ENCODE measurements at places on chromosomes 5 and 9. TPM values are rescaled to one million over a fixed set of nuclear protein-coding genes. Genes with fewer than 3 reads are reported as not detected.

- DNase-seq, result no peak
- peaks cover 6% of the 10 kb centered on the region for H3K27me3 ChIP-seq
- no peak overlapping the region for H3K27ac ChIP-seq
Observed at GRCh38 chr9:36158917-36159316, 10.3 kb upstream of the CCIN start.

DNA sequence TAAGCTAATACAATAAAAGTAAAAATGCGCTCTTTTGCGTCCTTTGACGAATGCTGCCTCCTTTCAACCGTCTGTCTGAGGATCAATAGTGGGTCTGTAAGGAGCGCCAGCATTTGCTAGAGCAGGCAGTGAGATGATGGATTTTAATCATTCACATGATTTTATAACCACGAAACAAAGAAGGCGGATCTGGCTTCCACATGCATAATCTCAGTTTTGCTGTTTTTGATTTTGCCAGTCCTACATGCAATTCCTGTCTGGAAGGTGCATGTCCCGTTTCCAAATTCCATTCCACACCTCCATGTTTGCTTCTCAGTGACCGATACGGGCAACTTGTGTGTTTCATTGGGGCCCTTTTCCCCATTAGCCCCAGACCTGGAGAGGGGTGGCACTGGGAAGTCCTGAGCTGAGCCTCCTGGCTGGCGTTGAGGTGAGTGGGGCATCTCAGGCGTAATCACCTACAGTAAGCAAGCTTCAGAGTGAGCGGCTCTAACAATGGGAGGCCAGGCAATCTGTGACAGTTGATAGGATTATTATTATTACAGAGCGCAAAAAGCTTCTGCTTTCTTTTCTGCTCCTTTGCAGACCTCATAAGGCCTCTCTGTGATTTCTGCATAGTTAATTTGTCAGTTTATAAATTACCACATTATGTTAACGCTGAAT lies 405.4 kb downstream of the ZSWIM6 start:
- no peak for DNase-seq
- peaks cover 30% of the 10 kb centered on the region for H3K4me1 ChIP-seq
- no peak overlapping the region for H3K4me3 ChIP-seq
- H3K27me3 ChIP-seq, result peaks cover 5% of the 10 kb centered on the region

DNA sequence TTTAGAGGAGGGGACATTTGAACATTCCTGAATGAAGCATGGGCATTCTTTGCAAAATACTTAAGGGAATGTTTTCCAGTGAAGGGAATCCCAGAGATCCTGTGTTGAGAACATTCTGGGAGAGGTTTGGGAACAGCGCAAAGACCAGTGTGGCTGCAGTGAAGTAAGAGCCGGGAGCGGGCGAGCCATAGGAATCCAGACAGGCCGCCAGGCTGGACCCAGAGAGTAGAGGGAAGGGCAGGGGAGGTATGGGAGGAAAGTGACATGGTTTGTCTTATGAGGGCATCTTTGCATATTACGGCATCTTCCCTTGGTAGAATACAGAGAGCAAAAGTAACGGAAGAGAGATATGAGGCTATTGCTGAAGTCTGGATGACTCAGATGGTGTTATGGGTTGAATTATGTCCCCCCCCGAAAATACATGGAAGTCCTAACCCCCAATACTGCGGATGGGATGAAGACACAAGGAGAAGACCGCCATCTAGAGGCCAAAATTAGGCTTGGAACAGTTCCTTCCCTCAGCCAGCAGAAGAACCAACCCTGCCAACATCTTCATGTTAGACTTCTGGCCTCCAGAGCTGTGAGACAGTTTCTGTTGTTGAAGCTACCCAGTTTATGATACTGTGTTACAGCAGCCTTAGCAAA lies 268.2 kb downstream of the MAST4 start:
- H3K36me3 ChIP-seq, result no peaks in the 10 kb centered on the region
- DNase-seq, result no peak
- H3K4me1 ChIP-seq, result no peaks in the 10 kb centered on the region
- H3K4me3 ChIP-seq, result no peak overlapping the region

DNA sequence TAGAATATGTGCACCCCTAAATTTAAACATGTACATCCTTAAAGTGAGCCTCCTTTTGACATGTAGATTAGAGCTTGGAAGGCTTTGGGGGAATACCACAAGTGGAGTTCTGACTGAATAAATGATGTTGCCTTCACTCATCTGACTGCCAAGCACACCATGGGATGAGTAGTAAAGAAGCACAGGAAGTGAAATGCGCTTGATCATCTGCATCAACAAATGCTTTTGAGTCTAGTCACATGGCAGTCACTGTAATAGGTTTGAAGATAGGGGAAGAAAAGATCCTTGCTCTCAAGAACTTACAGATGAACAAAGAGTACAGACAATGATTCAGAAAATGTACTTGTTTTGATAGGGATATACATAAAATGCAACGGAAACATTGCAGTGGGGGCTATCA lies 62.0 kb upstream of the STARD4 start:
- DNase-seq, result no peak
- H3K4me3 ChIP-seq, result no peak overlapping the region
- no peaks in the 10 kb centered on the region for H3K27me3 ChIP-seq
- H3K36me3 ChIP-seq, result no peaks in the 10 kb centered on the region
- no peaks in the 10 kb centered on the region for H3K4me1 ChIP-seq

DNA sequence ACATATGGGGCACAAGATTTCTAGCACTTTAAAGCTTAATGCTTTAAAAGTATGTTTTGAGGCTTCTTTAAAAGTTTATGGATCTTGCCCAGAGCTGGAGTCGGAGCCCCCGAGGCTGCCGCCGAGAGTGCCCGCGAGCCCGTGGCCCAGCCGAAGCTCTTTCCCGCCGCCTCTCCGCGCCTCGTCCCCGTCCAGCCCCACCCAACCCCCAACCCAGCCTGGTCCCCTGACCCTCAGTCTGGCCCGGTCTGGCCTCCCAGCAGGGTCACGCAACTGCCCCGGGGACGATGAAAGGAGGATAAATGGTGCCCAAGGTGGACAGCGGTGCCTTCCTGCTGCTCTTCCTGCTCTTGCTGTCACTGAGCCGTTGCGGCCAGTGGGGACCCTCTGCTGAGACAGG lies 1.7 kb downstream of the TSSK1B start:
- H3K4me1 ChIP-seq, result peaks cover 16% of the 10 kb centered on the region
- no peak overlapping the region for H3K27ac ChIP-seq
- peaks cover 1% of the 10 kb centered on the region for H3K36me3 ChIP-seq

DNA sequence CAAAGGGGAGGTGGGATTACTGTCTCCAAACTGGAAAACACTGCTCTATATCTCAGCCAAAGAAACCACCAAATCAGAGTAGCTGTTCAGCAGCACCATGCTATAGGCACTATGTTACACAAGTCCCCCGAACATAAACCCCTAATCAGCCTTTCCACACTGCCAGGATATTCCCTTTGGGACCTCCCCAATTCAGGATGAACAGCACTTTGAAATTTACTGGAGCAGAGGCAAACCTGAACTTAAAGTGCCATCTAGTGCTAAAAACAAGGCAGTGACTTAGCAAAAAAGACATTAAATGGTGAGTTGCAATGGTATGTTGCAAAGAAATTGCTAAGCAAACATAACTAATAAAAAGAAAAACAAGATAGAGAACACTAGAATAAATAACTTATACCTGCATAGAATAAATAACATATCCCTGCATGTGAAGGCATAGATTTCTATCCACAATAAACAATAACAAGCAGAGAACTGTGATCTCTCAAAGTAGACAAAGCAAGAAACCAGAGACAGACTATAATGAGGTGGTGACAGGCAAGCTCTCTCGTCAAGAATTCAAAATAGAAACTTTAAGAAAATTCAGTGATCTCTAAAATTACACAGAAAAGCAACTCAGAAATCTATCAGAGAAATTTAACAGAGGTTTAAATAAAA lies 584.4 kb upstream of the ACO1 start:
- peaks cover 8% of the 10 kb centered on the region for H3K4me1 ChIP-seq
- peaks cover 2% of the 10 kb centered on the region for H3K36me3 ChIP-seq
- no peaks in the 10 kb centered on the region for H3K27me3 ChIP-seq

- no peak for DNase-seq
- H3K27ac ChIP-seq, result no peak overlapping the region
- H3K4me3 ChIP-seq, result no peak overlapping the region
- H3K36me3 ChIP-seq, result peaks cover 3% of the 10 kb centered on the region
- peaks cover 8% of the 10 kb centered on the region for H3K27me3 ChIP-seq
Observed at GRCh38 chr9:105066275-105066865, 138.4 kb upstream of the ABCA1 start.

DNA sequence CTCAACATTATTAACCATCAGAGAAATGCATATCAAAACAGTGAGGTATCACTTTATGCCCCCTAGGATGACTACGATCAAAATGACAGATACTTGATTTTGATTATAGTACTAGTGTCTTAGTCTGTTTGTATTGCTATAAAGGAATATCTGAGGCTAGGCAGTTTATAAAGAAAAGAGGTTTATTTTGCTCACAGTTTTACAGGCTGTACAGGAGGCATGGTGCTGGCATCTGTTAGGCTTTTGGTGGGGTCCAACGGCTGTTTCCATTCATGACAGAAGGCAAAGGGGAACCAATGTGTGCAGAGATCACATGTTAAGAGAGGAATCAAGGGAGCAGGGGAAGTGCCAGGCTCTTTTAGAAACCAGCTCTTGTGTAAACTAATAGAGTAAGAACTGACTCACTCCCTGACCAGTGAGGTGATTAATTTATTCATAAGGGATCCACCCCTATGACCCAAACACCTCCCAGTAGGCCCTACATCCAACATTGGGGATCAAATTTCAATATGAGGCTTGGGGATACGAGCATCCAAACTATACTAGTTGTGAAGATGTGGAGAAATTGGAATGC lies 16.0 kb upstream of the AFF4 start:
- no peak for DNase-seq
- no peaks in the 10 kb centered on the region for H3K27me3 ChIP-seq
- no peaks in the 10 kb centered on the region for H3K4me1 ChIP-seq
- H3K36me3 ChIP-seq, result peaks cover 4% of the 10 kb centered on the region
- no peak overlapping the region for H3K4me3 ChIP-seq

GRCh38 chr9:115306865-115307264 lies 188.9 kb upstream of the TNC start:
- no peak overlapping the region for H3K27ac ChIP-seq
- no peak for DNase-seq
- H3K4me3 ChIP-seq, result no peak overlapping the region
- H3K36me3 ChIP-seq, result no peaks in the 10 kb centered on the region
- no peaks in the 10 kb centered on the region for H3K4me1 ChIP-seq

DNA sequence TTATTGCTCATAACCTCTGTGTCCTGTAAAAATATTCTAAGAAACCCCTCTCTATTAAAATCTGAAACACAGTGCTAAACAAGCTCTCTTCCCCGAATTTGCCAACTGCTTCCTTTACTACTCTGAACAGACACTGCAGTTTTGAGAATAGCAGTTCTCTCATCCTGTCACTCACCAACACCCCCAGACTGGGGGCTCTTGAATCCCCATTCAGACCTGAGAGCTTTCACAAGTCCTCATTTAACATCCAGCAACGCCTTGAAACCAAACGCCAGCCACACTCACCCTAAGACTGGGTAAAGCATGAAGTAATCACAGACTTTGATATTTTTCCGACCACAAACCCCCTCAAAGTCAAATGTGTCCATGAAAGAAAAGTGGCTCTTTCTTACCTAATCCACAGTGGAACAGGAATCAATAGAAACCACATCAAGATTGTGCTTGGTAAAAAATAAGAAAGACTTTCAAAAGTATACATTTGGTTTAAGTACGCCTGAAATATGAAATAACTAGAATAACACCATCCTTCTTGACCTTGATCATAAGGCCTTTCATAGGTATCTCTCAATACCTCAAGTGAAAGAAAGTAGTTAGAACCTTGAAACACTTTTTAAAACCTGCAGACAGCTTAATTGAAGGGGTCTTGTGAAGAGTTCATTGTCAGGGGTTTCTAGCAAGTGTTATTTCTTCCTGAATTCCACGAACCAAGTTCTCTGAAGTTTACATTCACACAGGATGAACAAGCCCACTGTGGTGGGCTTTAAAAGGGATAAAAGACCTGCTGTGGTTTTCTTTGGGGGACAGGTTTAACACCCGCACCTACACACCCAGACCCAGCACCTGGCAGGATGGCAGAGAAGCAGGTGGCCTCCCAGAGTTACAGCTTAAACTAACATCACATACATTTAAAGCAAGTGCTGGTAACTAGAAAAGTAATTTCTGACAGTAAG lies 412.6 kb downstream of the MLLT3 start:
- H3K27me3 ChIP-seq, result no peaks in the 10 kb centered on the region
- no peak overlapping the region for H3K4me3 ChIP-seq
- DNase-seq, result no peak
- H3K27ac ChIP-seq, result no peak overlapping the region
- H3K36me3 ChIP-seq, result no peaks in the 10 kb centered on the region

Gene GCNT4
- 3.3 TPM for total RNA-seq

Gene EPB41L4B
- 7.8 TPM for total RNA-seq

Gene SLC6A3
- total RNA-seq, result not detected

Gene MLANA
- not detected for total RNA-seq

Gene GDA
- 5.8 TPM for total RNA-seq

Gene ARHGEF28
- 17.0 TPM for total RNA-seq

All from progenitor cell of endocrine pancreas (in vitro differentiated cells).